ENCODE measurements at places on chromosomes 4 and X. TPM values are rescaled to one million over a fixed set of nuclear protein-coding genes. Genes with fewer than 3 reads are reported as not detected.

DNA sequence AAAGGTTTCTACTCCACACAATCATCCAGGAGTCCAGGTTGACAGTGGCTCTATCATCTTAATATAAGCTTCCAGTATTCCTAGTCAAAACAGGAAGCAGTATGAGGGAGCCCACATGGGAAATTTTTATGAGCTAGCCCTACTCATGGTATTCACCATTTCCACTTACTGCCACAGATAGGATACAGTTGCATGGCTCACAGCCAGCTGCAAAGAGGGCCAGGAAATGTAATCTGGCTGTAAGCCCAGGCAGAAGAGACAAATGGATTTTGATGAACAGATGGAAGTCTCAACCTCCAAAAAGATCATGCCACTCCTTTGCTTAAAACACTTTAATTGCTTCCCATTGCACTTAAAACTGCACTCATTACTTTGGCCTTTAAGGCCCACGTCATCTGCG lies 150.6 kb downstream of the ADAMTS3 start:
- H3K4me1 ChIP-seq: peaks cover 4% of the 10 kb centered on the region
- DNase-seq: no peak
- H3K27me3 ChIP-seq: no peaks in the 10 kb centered on the region

- no peak overlapping the region for H3K27ac ChIP-seq
- H3K4me1 ChIP-seq: peaks cover 17% of the 10 kb centered on the region
- DNase-seq: no peak
- no peaks in the 10 kb centered on the region for H3K36me3 ChIP-seq
Measured at GRCh38 chr4:42397635-42398170, 415 bp downstream of the SHISA3 start.

- no peaks in the 10 kb centered on the region for H3K36me3 ChIP-seq
- no peaks in the 10 kb centered on the region for H3K27me3 ChIP-seq
- no peak overlapping the region for H3K4me3 ChIP-seq
- H3K27ac ChIP-seq: no peak overlapping the region
Measured at GRCh38 chr4:48321312-48321711, 20.0 kb upstream of the SLAIN2 start.

DNA sequence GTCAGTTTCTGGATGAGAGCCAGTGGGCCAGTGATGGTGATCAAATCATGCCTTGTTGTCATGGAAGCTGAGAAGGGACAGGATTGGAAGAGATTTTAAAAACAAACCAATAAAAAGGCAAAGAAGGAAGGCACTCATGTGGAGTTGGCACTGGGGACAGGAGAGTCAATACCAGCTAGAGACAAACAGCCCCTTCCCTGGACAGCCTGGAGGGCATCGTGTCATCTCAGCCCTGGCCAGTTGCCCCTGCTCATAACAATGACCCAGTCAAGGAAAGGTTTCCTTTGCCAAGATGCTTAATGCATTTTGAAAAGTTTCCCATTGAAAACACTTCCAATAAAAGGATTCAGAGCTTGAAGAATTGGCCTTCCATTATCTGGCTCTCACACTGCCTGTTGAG lies 55.5 kb downstream of the SCML1 start:
- H3K27me3 ChIP-seq: no peaks in the 10 kb centered on the region
- H3K4me3 ChIP-seq: no peak overlapping the region
- no peak overlapping the region for H3K27ac ChIP-seq
- no peaks in the 10 kb centered on the region for H3K4me1 ChIP-seq
- H3K36me3 ChIP-seq: no peaks in the 10 kb centered on the region

- H3K27ac ChIP-seq: no peak overlapping the region
- H3K36me3 ChIP-seq: no peaks in the 10 kb centered on the region
- no peaks in the 10 kb centered on the region for H3K4me1 ChIP-seq
Measured at GRCh38 chr4:35734381-35735098, 509.8 kb downstream of the ARAP2 start.

GRCh38 chrX:71128166-71128833 lies 9.9 kb downstream of the MED12 start:
- H3K4me1 ChIP-seq: no peaks in the 10 kb centered on the region
- peaks cover 36% of the 10 kb centered on the region for H3K36me3 ChIP-seq
- H3K27me3 ChIP-seq: no peaks in the 10 kb centered on the region
- no peak for DNase-seq
- H3K27ac ChIP-seq: no peak overlapping the region

Gene PDK3
- total RNA-seq: 19.4 TPM

Gene CCDC158
- 0.64 TPM for total RNA-seq

Gene IGSF1
- total RNA-seq: not detected

Gene TRIM75
- not detected for total RNA-seq
